ENCODE measurements at places on chromosomes 3 and 15. TPM values are rescaled to one million over a fixed set of nuclear protein-coding genes. Genes with fewer than 3 reads are reported as not detected.

The SLC24A5 gene
- not detected for total RNA-seq

The ANKUB1 gene
- not detected for total RNA-seq

The ESYT3 gene
- total RNA-seq: 0.18 TPM

The EFCC1 gene
- 0.13 TPM for total RNA-seq

The MORC1 gene
- not detected for total RNA-seq

The SEMA3G gene
- 0.13 TPM for total RNA-seq

The OSTN gene
- total RNA-seq: not detected

The EXD1 gene
- not detected for total RNA-seq

The PODXL2 gene
- 1.3 TPM for total RNA-seq

DNA sequence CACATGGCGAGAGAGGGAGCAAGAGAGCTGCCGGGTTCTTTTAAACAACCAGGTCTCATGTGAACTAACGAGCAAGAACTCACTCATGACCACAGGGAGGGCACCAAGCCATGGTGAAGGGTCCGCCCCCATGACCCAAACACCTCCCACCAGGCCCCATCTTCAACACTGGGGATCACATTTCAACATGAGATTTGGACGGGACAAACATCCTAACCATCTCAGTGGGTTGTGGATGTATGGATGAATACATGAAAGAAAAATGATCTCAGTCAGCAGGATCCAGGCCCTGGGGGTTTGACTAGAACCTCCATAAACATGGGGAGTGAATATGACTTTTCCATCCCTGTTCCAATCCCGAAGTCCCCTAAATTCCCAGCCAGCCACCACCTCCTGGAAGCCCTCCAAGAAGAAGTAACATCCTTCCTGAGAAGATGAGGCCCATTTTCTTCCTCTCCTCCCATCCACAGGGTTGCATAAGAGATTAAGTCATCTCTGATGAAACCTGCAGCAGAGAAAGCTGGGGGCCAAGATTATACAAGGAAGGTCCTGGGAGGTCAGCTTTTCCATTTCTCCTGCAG, 9.5 kb downstream of the CAV3 start:
- no peak for DNase-seq

- no peak for DNase-seq
Observed at GRCh38 chr3:98746882-98747281, 16.3 kb upstream of the ST3GAL6 start.

DNA sequence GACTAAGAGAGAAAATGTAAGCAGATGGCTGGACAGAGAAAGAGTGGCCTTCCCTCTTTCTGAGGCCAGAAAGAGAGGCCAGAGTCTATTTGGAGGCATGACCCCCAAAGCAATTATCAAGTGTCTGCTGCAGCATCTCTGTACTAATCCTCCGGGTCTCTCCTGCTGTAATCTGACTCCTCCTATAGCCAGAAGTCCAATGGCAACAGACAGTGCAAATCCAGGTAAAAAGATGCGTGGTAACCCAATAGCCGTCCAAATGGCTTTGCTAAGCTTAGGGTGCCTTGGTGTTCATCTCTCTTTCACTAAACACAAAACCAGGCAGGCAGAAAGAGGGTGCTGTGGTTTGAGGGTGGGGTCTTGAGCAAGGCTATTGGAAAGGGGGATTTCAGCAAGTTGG, 91.6 kb downstream of the ADCY5 start:
- no peak for DNase-seq

DNA sequence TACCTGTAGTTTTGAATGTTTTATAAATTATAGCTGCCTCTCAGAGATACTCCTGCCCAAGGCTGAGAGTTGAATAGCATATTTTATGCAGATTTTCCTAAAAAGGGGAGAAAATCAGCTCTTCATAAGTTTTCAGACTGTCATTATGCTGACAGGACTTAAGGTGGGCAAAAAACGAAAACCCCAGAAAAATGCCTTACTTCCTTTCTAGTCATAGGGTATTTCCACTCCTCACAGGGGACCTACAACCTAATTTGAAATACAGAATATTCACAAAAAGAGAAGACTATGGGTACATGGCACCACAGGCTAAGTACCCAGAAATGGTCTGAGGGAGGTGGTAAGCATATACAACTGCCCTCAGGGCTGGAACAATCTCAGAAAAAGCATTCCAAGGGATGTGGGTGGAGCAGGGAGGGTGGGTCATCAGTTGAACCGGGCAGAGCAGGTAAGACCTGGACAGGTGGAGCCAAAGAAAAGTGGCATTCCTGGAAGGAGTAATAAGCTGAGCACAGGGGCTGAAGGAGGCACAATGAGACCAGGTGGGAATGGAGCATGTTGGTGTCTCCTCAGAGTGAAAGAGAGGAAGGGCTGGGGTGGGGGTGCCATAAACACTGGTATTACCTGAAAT, 10.6 kb upstream of the OXSR1 start:
- no peak for DNase-seq

DNA sequence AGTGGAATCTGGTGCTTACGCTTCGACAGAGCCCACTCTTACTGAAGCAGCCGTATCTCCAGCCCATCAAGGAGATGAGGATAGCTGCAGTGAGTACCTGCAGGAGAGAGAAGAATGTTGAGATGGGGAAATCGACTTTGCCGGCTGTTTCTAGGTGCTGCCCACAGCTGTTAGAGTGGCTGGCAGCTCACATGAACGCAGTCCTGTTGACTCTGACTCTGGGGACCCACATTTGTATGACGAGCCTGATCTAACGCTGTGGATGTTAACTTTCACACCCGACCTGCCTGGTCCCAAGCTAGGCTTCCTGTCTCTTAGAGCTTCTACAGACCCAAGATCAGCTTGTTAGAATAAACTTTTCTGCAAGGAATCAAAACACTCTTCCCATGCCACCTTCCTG, 8.9 kb upstream of the DYNLT2B start:
- DNase-seq: no peak

DNA sequence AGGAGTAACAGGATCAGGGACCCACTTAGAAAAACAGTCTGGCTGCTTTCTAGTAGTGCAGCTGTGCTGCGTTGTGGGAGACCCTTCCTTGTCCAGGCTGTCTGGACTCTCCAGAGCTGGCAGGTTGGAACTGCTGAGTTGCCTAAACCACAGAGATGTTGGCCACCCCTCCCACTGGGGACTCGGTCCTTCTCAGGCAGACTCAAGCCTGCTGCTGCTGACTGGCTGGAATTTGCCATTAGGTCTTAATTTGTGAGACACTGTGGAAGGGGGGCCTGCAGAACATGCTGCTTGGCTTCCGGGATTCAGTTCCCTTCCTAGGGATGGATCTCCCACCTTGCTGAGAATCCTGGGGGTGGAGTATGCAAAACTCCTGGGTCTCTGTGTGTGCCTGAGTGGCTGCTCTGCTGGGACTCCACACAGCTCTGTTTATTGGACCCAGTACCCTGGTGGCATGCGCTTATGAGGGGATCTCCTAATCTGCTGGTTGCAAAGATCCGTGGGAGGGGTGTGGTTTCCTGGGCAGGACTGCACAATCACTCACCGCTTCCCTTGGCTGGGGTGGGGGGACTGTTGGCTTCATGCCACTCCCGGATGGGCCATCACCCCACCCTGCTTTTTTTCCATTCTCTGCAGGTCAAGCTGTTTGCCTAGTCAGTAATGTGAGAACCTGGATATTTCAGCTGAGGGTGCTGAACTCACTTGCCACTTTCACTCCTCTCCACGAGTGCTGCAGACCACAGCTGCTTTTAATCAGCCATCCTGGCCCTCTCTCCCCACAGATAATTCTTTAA, 150.5 kb downstream of the CFAP20DC start:
- DNase-seq: peak; percentile 28

GRCh38 chr3:21944251-21944650, 193.2 kb upstream of the ZNF385D start:
- no peak for DNase-seq

DNA sequence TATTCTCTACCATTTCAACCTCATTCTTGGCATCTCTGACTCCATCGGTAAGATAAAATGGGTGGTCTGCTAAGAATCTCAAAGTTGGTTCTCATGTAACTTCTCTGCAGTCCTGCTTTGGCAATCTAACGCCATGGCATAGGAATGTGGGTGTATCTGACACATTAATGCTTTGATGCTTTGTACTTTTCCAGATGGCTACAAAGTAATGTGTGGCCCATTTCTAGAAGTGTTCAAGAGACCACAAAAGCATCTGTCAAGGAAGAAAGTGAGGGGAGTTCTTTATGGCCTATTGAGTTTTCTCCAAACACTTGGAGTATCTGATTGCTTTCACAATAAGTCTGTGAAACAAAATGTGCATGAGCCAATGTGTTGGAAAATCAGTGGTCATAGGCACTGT, 339.9 kb upstream of the TGFBR2 start:
- DNase-seq: no peak

- DNase-seq: no peak
Observed at GRCh38 chr15:88974392-88974791, 61.2 kb upstream of the MFGE8 start.

DNA sequence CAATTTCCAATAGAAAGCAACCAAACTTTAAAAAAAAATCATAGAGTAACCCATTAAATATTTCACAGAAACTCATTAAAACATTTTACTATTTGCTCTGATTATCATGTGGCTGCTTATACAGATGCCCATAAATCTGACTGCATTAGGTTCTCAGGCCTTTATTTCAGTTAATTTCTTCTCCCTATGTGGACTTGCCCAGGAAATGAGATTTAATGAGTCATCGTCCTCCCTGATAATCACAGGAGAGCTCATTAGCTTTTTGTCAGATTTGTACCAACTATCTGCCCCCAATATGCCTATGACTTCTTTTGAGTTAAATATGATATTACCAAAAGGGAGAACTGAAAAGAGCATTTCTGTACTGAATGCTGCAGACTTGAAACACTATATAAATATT, 168.0 kb downstream of the FOXB1 start:
- DNase-seq: no peak

GRCh38 chr15:67048281-67049279, 16.8 kb upstream of the SMAD3 start:
- no peak for DNase-seq

DNA sequence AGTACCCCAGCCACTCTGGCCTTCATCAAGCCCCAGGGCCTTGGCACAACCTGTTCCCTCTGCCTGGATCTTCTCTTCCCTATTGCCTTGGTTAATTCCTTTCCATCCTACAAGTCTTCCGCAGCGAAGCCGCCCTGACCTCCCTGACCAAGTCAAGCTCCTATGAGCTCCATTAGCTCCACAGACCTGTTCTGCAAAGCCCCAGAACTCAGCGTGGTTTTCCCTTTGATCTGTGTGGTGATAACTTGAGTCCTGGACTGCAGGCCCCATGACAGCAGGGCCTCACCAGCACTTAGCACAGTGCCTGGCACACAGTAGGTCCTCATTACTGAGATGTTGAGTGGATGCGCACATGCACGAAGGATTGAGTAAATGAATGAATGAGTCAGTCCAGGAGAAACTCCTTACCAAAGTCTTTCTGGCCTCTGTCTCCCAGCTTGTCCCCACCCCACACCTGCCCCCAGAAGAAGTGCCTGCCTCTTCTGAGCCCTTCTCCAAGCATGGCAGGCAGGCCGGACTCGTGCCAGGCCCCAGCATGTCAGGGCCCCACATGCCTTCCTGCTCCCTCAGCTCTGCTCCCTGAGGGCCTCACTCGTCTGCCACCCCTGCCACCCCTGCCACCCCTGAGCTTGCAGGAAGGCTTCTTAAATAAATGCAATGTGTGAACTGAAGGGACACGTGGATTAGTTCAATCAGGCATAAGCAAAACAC, 6.3 kb downstream of the ANPEP start:
- no peak for DNase-seq

DNA sequence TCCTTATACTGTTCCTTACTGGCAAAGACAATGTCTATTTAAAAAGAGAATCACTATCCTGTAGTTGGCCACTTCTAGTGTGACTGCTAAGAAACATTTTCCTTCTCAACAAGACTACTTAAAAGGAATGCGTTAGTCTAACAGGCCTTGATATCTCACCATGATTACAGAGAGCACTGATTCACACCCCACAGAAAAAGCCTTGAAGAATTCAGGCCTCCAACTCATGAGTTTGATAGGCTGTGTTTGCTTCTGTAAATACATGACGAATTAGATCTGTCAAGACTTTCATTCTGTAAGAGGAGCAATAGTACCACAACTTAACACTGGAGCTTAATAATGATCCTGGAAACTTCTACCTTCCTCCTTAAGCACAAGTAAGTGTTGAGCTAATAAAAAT, 432.8 kb upstream of the NR2F2 start:
- no peak for DNase-seq

- DNase-seq: no peak
Observed at GRCh38 chr15:47682661-47683060, 34.6 kb upstream of the SEMA6D start.

- DNase-seq: no peak
Observed at GRCh38 chr15:50881121-50882048, 27.1 kb upstream of the AP4E1 start.

GRCh38 chr15:74221399-74222239, 14.5 kb upstream of the CCDC33 start:
- no peak for DNase-seq

GRCh38 chr15:94229591-94230369, 1.6 kb upstream of the MCTP2 start:
- peak; percentile 85 for DNase-seq

- DNase-seq: no peak
Observed at GRCh38 chr3:141949972-141950371, 73.5 kb downstream of the ATP1B3 start.

DNA sequence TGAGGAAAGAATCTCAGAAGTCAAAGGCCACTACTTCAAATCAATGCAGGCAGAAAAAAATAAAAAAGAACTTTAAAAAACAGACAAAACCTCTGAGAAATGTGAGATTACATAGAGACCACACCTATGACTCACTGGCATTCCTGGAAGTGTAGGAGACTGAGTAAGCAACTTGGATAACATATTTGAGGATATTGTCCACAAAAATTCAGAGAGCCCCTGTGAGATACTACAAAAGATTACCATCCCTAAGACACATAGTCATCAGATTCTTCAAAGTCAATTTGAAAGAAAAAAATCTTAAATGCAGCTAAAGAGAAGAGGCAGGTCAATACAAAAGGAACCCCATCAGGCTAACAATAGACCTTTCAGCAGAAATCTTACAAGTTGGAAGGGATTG, 887.3 kb downstream of the NTRK3 start:
- no peak for DNase-seq

DNA sequence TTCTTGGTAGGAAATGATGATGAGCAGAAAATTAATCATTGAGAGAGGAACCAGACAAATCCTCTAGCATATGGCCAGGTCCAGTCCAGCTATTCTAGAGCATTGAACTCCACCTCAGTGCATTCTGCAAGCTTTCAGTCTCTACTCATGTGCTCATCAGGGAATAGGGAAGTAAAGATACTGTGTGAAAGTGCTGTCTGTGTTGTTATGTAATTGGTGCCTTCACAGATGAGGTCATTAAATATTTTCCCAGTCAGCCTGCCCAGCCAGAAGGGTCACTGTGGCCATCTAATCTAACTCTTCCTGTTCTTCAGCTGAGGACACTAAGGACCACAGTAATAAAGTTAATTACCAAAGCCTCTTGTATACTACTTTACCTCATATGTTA, 28.2 kb downstream of the C3orf62 start:
- DNase-seq: no peak

DNA sequence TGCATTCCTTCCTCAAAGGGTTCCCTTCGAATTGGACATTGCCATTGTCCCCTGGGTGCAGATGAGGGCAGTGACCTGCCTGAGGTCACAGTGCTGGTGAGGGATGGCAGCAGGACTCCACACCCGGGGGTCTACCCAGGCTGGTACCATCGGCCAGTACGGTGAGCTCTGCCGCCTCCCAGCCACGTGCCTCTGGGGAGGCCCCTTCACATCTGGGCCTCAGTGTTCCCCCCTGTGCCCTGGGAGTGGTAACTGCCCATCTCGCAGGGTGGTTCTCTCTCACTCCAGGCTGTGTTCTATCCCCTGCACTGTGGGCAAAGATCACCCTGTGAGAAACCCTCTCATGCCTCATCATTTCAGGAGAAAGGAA, 99.4 kb upstream of the IQSEC1 start:
- DNase-seq: no peak
